ENCODE measurements at places on chromosomes 13 and 19. TPM values are rescaled to one million over a fixed set of nuclear protein-coding genes. Genes with fewer than 3 reads are reported as not detected.
A peak's percentile ranks its signal among the peaks of the same experiment; 100 is the strongest.

DNA sequence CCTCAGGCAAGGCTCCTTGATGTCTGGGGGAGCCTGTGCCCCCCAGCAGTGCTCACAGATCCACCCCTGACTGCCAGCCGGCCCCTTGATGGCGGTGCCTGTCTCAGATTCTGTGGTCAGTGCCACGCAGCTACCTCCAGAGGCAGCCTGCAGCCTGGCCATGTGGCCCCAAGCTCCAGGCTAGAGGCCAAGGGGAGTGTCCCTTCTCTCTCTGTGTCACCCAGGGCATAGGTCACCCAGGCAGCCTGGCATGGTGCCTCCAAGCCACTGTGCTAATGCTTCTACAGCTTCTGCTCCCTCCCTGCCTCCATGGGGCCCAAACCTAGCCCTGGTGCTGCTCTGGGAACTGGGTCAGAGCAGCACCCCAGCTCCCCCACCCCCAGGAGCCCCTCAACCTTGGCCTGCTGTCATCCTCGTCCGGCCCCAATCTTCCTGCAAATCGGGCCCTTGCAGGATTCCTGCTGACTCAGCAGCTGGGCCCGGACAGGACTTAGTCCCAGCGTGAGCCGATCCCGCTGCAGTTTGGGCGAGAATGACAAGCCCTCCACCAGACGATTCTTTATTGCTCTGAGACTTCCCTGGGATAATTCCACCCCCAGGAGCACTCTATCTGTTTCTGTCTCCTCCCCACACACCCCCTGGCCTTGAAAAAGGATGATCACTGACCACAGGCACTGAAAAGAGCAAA lies 2.8 kb upstream of the ARL11 start:
- DNase-seq: peak; percentile 52

- no peak for DNase-seq
Measured at GRCh38 chr19:42403586-42403985, 13.5 kb upstream of the CNFN start.

Gene ZNF534
- not detected for total RNA-seq

DNA sequence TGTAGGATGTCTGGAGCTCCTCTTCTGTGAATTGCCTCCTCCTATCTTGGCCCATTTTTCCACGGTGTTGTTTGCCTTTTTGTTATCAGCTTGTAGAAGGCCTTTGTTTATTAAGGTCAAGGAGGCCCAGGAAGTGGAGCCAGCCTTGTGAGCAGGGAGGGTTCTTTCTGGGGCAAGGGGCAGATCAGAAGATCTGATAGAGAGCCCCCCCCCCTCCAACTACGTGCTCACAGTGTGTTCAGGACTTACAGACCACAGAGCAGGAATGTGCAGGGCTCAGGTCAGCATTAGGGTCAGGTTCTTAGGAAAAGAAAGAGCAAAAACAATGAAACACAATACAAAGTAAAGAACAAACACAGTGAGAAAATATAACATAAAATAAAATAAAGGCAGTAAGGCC lies 59.4 kb downstream of the CCNE1 start:
- DNase-seq: no peak

Gene MAP2K7
- total RNA-seq: 8.3 TPM

DNA sequence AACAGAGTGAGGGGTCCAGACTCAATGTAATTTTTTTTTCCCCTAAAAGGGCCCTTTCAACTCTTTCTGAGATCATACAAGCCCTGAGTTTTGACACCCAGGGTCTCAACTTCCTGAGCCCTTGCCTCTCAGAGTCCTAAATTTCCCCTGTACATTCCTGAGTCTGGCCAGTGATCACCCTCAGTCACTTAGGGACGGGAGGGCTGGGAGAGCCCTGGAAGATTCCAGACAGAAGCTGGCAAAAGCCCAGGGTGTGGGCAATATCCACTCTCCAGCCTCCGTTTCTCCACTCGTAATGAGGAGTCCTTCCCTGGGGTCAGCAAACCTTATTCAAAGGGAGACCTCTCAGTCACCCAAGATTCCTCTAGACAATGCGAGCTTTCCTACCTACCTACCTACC lies 1.6 kb downstream of the PPP1R13L start:
- no peak for DNase-seq

Gene JAK3
- total RNA-seq: 0.39 TPM

Gene IRGC
- not detected for total RNA-seq

DNA sequence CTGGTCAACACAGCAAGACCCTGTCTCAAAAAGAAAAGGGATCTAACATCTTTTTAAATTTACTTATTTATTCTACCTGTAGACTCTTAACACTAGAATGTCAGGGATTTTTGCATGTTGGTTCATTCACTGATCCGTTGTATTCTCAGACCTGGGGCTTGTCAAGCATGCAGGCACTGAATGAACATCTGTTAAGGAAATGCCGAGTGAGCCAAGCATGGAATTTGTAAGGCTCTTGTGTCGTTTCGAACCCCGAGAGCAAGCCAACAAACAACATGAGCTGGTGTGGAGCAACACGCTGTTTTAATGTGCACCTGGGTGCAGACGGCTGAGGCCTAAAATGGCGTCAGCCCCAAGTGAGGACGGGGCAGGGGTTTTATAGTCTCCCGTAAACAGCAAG lies 10.0 kb upstream of the OR1M1 start:
- DNase-seq: no peak

Gene COX6B2
- total RNA-seq: not detected

DNA sequence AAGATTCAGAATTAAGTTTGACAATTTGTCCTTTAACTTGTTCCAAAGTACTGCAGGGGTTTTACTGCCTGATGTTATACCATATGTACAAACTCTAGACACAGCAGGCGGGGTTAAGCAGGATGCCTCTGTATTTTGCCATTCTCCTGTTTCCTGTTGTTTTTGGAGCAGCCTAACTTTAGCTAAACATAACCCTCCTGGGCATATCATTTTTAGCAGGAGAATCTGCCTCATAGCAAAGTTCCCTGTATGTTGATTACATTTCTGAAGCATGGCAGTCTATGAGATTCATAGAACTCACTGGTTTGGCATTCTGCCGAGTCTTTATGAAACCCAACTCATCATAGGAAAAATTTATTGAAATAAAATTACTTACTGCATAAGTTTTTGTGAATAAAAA lies 5.2 kb downstream of the LHFPL6 start:
- no peak for DNase-seq

Gene ZNF563
- 0.42 TPM for total RNA-seq

Gene MIER2
- total RNA-seq: 9.0 TPM

All from M059J (cell line).